Spinal cord (tissue), 10 donors: ENCODE measurements at places on chromosomes 11 and 22.

GRCh38 chr11:15484398-15484797 lies 369.7 kb downstream of the INSC start:
- DNase-seq: no peak

- DNase-seq: no peak
These were observed 36.0 kb upstream of the GNB1L start for GRCh38 chr22:19890502-19891316.

- DNase-seq: peak; percentile 89
These were observed 18.5 kb upstream of the CBX7 start for GRCh38 chr22:39170825-39171622.

- DNase-seq: no peak
These were observed 89.1 kb upstream of the TRIM48 start for GRCh38 chr11:55172734-55173415.

- no peak for DNase-seq
These were observed 465.1 kb downstream of the MN1 start for GRCh38 chr22:27336151-27337090.

DNA sequence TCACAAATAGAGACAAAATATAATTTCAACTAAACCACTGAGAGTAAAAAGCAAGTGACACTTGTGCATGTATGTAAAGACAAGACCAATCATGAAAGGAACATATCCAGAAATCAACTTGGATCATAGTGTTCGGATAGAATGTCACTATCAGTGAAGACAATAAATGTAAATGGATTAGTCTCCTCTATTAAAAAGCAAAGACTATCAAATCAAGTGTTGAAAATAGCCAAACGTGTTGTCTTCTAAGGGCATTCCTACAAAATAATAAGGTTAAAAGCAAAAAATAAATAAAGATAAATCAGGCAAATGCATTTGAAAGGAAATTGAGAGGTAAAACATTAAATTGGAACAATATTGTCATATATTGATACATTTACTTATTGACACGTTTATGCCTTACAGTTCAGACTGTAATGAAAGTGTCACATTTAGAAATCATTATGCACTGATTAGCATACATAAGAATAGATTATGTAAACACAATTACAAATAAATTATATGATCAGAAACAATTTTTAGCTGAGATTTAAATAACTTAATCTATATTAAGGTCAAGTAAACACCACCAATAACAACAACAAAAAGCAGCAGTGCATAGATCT lies 1100.1 kb downstream of the BRD1 start:
- DNase-seq: no peak
